ENCODE measurements at places on chromosomes 2 and 18.
A peak's percentile ranks its signal among the peaks of the same experiment; 100 is the strongest.

GRCh38 chr2:161068670-161069069 is 91.6 kb upstream of the TANK start:
- no peak for DNase-seq

DNA sequence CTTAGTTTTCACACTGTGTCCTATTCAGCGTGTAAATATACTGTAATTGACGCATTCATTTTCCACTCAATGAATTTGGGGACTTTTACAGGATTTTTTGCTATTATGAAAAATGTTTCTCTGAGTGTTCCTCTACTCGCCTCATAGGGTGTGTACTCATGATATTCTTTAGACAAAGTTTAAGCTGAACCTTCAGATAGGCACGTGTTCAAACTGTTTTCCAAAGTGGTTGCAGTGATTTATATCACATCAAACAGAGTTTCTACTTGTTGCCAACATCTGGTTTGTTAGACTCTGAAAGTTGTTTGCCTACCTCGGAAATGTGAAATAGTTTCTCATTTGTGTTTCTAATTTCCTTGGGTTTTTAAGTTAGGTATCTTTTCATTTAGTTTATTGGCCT is 46.4 kb upstream of the IL1R1 start:
- no peak for DNase-seq

- DNase-seq = no peak
Measured at GRCh38 chr2:159562248-159562647, 54.1 kb downstream of the BAZ2B start.

DNA sequence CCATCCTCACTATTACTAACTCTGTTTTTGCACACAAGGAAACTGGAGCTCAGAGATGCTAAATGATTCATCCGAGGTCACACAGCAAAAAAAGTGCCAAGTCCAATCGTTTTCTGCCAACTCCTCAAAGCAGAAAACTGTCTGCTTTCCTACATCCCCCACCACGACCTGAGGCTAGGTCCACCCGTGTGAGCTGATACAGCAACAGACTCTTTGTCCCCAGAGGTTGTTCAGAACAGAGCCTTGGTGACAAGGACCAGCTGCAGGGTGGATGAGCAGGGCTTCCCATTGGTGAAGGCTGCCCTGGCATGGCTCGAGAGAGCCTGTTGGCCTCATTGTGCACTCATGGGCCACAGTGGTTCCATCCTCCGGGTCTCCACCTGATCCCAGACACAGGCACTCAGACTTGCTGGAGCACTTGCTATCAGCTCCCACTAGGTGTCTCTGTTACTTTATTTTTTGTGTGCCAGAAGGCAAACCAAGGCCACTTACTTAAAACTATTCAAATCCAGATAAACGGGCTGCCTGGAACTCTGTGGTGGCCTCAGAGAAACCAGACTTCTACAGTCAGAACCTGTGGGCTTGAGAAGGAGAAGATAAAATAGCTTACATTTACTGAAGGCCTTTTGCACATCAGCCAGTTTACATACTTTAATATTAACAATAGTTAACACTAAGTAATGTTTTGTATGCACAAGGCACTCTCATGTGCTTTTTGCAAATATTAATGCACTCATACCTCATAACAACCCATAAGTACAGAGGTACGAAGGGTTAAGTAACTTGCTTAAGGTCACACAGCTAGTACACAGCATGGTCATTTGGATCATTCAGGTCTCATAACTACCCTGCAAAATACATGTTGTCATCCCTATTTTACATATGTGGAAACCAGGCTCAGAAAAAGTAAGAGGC is 62.9 kb upstream of the CTIF start:
- DNase-seq = no peak

DNA sequence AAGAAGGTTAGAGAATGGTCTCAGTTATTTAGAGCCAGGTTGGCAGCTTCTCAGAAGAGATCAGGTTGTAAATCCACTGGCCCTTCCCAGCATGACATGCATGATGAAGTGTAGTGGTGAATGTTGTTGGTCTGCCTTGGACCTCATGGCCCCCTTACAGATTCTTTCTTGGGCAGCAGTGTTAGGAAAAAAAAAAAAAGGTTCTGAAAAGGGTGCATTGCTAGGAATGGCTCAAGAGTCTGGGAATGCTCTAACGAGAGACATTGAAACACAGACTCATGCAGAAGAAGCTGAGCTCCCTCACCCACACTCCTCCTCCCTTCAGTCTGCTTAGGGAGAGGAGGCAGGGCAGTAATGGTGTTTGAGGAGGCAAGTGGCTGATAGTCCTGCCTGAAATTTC is 105.5 kb downstream of the POLE4 start:
- DNase-seq = no peak

DNA sequence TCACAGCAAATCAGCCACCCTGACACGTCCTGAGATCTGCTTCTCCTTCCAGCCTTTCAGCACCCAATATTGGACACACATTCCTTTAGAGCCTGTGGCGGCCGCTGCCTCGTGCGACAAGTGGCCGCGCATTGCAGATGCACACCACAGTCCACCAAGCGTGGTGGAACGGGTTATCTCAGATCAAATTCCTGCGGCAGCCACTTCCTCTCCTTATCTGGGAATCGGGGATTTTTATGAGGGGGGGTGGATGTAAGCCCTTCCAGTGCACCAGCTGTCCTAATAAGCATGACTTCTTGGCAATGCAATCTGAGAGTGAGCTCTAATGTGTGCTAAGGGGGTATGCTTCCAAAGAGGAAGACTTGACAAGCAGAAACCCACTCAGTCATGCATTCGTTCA is 18.3 kb upstream of the BMP10 start:
- DNase-seq = no peak

GRCh38 chr2:99032001-99032400 is 96.0 kb upstream of the CRACDL start:
- DNase-seq = no peak

DNA sequence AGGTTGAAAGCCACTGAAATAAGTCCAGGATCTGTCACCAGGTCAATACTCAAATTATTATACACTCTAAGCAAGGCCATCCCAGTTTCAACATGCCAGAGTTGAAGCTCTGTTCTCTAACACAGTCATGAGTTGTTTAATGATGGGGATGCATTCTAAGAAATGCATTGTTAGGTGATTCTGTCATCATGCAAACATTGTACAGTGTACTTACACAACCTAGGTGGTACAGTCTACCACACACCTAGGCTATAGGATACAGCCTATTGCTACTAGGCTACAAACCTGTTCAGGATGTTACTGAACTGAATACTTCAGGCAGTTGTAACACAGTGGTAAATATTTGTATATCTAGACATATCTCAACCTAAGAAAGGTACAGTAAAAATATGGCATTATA is 162.2 kb downstream of the BAZ2B start:
- DNase-seq = no peak

DNA sequence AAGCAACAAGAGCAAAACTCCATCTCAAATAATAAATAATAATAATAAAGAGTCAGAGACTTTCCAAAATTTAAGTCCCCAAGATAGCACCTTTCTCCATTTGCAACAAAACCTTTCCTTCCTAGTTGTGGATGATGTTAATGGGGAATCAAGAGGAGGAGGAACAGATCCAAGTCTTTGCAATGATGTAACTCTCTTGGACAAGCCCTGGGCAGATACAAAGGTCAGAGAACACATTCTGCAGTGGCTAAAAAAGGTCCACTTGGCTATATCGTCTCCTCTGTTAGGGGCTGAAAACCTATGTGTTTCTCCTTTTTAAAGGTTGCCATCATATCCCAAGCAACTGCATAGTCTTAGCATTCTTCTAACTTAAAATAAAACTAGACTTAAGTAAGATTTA is 151.1 kb downstream of the TMEM163 start:
- no peak for DNase-seq

- DNase-seq = no peak
Measured at GRCh38 chr18:48956356-48956755, 5.6 kb upstream of the SMAD7 start.

- no peak for DNase-seq
Measured at GRCh38 chr2:201866643-201867473, 60.5 kb downstream of the CDK15 start.

- DNase-seq = no peak
Measured at GRCh38 chr2:222232372-222232771, 66.4 kb downstream of the PAX3 start.

DNA sequence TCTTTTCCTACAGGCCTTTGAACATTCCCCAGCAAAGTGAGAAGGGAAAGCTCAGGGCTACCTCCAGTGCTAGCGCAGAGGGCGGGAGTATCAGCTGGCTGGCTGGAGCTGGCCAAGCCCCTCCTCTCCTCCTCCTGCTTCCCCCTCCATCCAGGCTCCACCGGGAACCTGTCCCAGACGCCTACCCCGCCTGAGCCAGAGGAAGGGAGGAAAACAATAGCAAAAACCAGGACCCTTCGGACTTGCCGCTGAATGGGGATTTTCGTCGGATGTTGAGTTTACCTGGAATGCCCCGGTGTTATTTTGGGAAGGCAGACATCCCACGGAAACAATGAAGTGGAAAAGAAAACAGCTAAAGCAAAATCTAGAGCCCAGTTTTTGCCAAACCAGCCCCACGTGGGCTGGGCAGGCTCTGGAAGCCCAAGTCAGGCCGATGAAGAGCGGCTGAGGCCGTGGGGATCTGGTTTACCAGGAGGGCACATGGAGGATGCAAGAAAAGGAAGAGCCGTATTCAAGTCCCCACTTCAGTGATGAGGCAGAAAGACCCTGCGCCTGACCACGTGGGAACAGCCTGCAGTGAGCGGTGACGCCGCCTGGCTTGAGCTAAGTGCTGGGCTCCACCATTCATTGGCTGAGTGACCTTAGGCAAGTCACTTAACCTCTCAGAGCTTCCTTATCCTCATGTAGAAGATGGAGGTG is 100.4 kb upstream of the LCLAT1 start:
- peak; percentile 2 for DNase-seq

GRCh38 chr2:213789940-213790339 is 505.7 kb downstream of the SPAG16 start:
- DNase-seq = no peak

DNA sequence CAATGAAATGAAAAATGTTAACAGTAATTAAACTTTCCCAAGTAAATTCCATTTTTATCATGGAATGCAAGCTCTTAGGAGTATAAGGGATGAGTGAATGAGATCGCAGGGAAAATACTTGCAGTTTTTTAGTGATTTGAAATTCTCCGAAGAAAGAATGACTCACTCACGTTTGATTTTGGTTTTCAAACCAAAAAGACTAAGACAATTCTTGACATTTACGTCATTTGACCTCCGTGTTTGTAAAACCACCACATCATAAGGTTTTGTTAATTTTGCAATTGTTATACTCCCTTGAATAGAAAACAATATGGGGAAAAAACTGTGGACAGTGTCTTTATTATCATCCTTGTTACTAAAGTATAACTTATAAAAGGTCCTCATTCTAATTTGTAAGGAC is 29.4 kb downstream of the COL4A4 start:
- DNase-seq = no peak

DNA sequence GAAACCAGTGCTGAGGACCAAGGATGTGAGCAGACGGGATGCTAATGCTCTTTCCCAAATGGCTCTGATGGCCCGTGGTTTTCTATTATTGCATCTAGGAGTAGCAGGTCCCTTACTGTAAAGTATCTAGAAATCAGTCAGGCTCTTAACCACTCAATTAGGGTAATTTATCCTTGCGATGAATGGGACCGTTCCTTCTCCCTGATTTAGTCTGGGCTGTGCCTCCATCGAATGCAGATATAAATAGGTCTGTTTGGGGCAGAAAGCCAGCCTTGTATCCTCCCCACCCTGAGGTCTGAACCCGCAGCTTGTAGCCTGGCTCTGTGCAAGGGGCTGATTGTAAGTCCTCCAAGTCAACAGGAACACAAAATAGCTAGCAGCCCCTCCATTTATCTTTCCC is 9.5 kb upstream of the SMARCAL1 start:
- no peak for DNase-seq

GRCh38 chr2:8803658-8804379 is 33.6 kb downstream of the KIDINS220 start:
- no peak for DNase-seq

DNA sequence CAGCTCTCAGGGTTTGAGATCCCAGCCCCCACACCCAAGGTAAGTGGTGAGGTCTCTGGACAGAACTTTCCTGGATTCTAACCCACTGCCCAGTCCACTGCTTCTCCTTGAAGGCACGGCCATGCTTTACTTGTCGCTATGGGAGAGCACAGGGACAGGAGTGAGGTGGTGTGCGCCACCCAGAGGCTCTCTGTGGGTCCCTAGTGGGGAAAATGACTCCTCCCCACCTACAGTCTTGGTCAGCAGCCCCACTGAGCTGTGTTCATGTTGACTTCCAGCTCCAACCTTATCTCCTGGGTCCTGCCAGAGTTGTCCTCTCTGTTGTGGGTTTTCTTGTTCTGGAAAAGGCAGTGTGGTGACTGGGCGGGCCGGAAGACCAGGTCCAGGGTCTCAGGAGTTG is 11.1 kb downstream of the TET3 start:
- DNase-seq = no peak

DNA sequence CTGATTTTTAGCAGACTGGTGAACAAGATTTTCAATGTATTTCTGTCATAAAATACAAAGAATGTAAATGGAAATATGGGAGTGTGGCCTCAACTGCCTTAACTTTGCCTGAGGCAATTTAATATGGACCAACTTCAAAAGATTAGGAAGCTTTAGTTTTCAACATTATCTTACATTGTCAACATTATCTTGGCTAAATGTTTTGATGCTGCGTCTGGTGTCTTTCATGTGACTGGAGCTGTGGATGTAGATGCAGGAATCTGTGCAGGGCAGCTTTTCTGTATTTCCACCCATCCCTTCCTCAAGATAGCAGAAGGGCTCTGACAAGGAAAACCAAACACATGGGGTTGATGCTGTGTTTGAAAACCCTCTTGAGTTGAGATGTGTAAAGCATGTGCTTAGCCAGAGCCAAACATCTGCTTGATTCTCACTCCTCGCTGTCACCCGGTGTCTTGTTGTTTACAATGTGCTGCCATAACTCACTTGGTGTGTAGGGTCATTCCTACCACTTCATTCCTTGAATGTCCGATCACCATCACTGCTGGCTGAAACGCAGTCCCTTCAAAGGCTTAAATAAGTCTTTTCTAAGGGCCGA is 33.0 kb downstream of the COPS8 start:
- DNase-seq = no peak

DNA sequence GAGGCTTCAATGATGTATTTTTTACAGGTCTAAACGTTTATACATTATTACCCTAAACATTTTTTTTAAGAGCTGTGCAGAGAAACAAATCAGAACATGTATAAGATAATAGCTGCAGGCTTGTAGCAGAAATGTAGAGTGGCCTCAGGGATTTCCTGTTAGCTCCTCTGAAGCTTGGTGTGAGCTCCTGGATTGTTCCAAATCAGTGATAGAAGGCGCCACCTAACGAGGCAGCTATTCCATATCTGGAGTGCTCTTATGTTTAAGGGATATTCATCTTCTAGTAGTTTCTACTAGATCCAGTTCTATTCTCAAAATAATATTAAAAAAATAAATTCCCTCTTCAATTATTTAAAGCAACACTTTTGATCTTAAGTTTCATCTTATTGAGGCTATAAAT is 93.1 kb downstream of the LRP1B start:
- DNase-seq = no peak

DNA sequence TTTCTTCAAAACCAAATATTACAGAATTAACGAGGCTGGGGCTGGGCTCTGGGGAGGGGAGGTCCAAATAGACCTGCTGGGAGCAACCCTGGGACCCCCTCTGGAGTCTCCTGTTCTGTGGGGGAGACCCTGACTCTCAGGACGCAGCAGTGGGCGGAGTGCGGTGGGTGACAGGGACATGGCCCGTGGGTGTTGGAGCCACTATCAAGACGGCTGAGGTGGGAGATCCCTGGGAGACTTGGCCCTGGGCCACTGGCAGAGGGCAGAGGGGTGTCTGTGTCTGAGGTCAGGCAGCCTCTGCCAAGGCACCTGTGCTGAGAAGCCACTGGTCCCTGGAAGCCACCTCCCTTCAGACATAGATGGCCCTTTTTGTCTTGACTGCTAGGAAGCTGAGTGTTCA is 79.5 kb upstream of the CTDP1 start:
- DNase-seq = no peak

Measured in amygdala (tissue), 56 donors.